ENCODE measurements at places on chromosomes 4 and X. TPM values are rescaled to one million over a fixed set of nuclear protein-coding genes. Genes with fewer than 3 reads are reported as not detected.

Gene HSFX4
- total RNA-seq, result not detected

Gene LNX1
- not detected for total RNA-seq

Gene WDR44
- total RNA-seq, result 21.7 TPM

Gene SCLT1
- total RNA-seq, result 15.5 TPM

Gene PPA2
- 180 TPM for total RNA-seq

Gene CPLX1
- total RNA-seq, result 0.10 TPM

Gene NCAPG
- 44.1 TPM for total RNA-seq

Gene UNC5C
- 0.02 TPM for total RNA-seq

Gene CT55
- not detected for total RNA-seq

Gene CNGA2
- total RNA-seq, result not detected

Gene PCDH18
- 0.46 TPM for total RNA-seq

Gene SLC25A43
- total RNA-seq, result 44.5 TPM

Gene GAGE1
- not detected for total RNA-seq

Gene SLC16A2
- total RNA-seq, result 1.2 TPM

Gene PDGFRA
- 0.05 TPM for total RNA-seq

Gene PRRG3
- total RNA-seq, result not detected

Gene SLC39A8
- 658 TPM for total RNA-seq

Gene DRD5
- total RNA-seq, result not detected

Gene SPANXD
- total RNA-seq, result not detected

Gene ARMCX6
- total RNA-seq, result 52.8 TPM

All from NCI-H460 (cell line).